ENCODE measurements at places on chromosomes 5 and 9. TPM values are rescaled to one million over a fixed set of nuclear protein-coding genes. Genes with fewer than 3 reads are reported as not detected.

AFAP1L1 gene
- total RNA-seq: 12.0 TPM

PKN3 gene
- 16.3 TPM for total RNA-seq

CAPSL gene
- total RNA-seq: not detected

IFNA13 gene
- not detected for total RNA-seq

TSC1 gene
- total RNA-seq: 17.2 TPM

GSN gene
- 90.9 TPM for total RNA-seq

SLCO6A1 gene
- total RNA-seq: not detected

PCDHA9 gene
- not detected for total RNA-seq

EPB41L4B gene
- total RNA-seq: 23.6 TPM

PITX1 gene
- 31.1 TPM for total RNA-seq

RLN2 gene
- total RNA-seq: 0.29 TPM

N4BP3 gene
- 0.74 TPM for total RNA-seq

CRB2 gene
- 0.09 TPM for total RNA-seq

FAM81B gene
- total RNA-seq: not detected

SCGB3A2 gene
- total RNA-seq: not detected

NDUFS6 gene
- 112 TPM for total RNA-seq

BNC2 gene
- 6.2 TPM for total RNA-seq

FRMPD1 gene
- 0.05 TPM for total RNA-seq

PDGFRB gene
- total RNA-seq: 0.74 TPM

CSF1R gene
- 0.22 TPM for total RNA-seq

LAMC3 gene
- 2.0 TPM for total RNA-seq

LCN2 gene
- total RNA-seq: 3.7 TPM

HSD17B3 gene
- 0.20 TPM for total RNA-seq

BAAT gene
- 0.32 TPM for total RNA-seq

CAMK2A gene
- 0.71 TPM for total RNA-seq

GFI1B gene
- 0.10 TPM for total RNA-seq

SLCO4C1 gene
- not detected for total RNA-seq

Data from A549 treated with Hydrocortisone at 1 μM for 4 hours (cell line).